ENCODE measurements at places on chromosomes 5 and 9. TPM values are rescaled to one million over a fixed set of nuclear protein-coding genes. Genes with fewer than 3 reads are reported as not detected.

Gene ATOX1
- total RNA-seq, result 18.8 TPM

Gene ASPN
- total RNA-seq, result 0.97 TPM

Gene LTC4S
- 5.3 TPM for total RNA-seq

Gene CDX1
- total RNA-seq, result 0.16 TPM

Gene FBXO38
- total RNA-seq, result 17.2 TPM

Gene TNFSF15
- total RNA-seq, result 0.13 TPM

Gene LEAP2
- total RNA-seq, result 0.55 TPM

Gene ITK
- 0.81 TPM for total RNA-seq

Gene CDKN2B
- 1.5 TPM for total RNA-seq

Gene ADAMTSL1
- total RNA-seq, result 0.42 TPM

All from pancreas (tissue), 10 donors.